Ecto neural progenitor cell (in vitro differentiated cells): ENCODE measurements at places on chromosomes 13 and 19.

DNA sequence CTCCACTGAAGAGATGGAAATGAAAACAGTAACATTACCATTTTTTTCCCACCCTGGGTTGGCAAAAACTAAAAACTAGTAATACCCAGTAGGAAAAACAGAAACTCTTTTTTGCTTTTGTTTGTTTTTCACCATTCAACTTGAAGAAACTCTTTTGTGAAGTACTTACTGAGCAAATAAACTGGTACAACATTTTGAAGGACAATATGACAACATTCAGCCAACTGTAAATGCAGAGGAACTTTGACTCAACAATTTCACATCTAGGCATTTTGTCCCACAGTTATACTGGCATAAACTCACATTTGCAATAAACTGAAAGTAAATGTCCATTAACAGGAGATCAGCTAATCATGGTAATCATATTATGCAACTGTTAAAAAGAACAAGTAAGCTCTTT is 152.5 kb downstream of the RNF17 start:
- DNase-seq = no peak

GRCh38 chr13:106143392-106143791 is 392.1 kb downstream of the EFNB2 start:
- no peak for DNase-seq

- no peak for DNase-seq
Observed at GRCh38 chr13:75174481-75174880, 307.5 kb downstream of the TBC1D4 start.

GRCh38 chr13:113650731-113651148 is 7.3 kb downstream of the ATP4B start:
- no peak for DNase-seq

- no peak for DNase-seq
Observed at GRCh38 chr13:65725006-65725405, 1505.1 kb downstream of the PCDH9 start.
